ENCODE measurements at places on chromosomes 7 and 10.

GRCh38 chr7:20158684-20159083, 58.5 kb downstream of the MACC1 start:
- no peak for DNase-seq

- DNase-seq, result no peak
Measured at GRCh38 chr7:106100863-106101629, 11.1 kb downstream of the SYPL1 start.

GRCh38 chr10:131577178-131577555, 265.6 kb upstream of the TCERG1L start:
- DNase-seq, result no peak

- no peak for DNase-seq
Measured at GRCh38 chr7:69624435-69625230, 26.4 kb downstream of the AUTS2 start.

- DNase-seq, result no peak
Measured at GRCh38 chr7:158123753-158124152, 463.9 kb downstream of the PTPRN2 start.

- DNase-seq, result no peak
Measured at GRCh38 chr10:1747590-1748157, 10.3 kb upstream of the ADARB2 start.

DNA sequence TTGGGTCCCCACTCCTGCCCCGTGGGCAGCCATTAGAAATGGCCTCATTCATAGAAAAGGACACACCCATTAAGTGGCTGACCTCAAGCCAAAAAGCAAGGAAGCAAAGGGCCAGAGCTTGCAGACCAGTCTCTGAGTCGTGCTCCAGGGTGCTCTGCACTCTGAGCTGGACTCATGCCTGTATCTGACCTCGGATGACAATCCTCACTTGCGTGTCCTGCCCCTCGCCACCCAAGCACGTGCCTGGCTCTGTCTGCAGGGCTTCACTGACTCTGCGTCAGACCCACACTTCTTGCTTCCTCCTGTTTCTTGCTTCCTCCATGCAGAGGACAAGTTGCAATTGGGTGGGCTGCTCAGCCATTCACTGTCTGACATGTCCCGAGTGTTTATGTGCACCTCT, 138.8 kb downstream of the OAT start:
- DNase-seq, result no peak

- DNase-seq, result no peak
Measured at GRCh38 chr7:80443325-80443724, 68.5 kb downstream of the GNAT3 start.

DNA sequence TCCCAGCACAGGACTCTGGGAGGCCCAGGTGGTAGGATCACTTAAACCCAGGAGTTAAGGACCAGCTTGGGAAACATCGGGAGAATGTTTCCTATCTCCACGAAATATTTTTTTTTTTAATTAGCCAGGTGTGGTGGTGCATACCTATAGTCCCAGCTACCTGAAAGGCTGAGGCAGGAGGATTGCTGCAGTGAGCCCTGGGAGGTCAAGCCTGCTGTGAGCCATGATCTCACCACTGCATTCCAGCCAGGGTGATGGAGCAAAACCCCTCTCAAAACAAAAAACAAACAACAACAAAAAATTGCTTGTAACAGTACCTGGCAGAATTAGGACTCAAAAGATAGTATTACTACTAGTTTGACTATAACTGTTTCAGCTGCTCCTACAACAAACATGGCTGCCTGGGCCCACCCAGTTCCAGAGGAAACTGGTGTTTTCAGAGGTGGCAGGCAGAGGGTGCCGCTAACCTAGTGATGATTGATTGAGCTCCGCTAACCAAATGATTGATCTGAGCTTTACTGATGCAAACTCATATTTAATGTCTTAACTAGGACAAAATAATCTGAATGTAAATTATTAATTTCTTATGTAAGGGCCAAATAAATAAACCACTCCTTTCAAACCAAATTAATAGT, 57.0 kb downstream of the AP3M1 start:
- no peak for DNase-seq

GRCh38 chr10:6997509-6997908, 413.3 kb downstream of the SFMBT2 start:
- no peak for DNase-seq

DNA sequence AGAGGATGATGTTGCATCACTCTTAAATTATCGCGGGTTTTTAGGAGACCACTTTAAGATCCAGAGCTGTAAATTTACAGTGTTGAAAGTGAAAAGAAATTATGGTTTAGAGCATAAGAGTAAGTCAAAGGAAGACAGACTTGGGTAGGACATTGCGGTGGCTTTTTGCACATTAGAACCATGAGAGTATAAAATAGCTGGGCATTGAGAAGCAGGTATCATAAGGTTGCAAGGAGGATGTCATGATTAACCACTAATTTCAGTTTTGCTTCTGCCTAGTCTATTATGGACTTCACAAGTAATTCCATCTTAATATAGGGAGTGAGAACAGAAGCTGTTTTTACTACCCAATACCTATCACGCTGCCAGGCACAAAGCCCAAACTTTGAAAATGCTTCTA, 57.7 kb downstream of the CALCR start:
- no peak for DNase-seq

DNA sequence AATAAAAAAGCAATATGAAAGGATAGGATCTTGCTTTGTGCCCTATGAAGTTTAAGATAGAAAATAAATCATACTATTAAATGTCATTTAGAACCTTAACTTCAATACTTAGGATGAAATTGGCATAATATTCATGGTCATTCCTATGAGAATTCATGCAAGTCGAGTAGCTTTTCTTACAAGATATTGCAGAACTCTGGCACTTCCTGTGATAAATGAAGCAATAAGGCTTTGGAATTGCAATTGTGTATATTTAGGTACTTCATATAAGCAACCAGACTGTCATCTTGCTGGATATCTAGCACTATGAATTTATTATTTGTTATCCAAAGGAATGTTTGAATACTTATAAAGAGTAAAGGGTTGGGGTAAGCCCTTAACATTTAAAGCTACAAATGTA, 116.5 kb downstream of the ZNF438 start:
- DNase-seq, result no peak

Measured in NCI-H1436 (cell line).